ENCODE measurements at places on chromosomes 16 and 17. TPM values are rescaled to one million over a fixed set of nuclear protein-coding genes. Genes with fewer than 3 reads are reported as not detected.

GRCh38 chr16:79659344-79659743, 58.8 kb upstream of the MAF start:
- no peak for DNase-seq

DNA sequence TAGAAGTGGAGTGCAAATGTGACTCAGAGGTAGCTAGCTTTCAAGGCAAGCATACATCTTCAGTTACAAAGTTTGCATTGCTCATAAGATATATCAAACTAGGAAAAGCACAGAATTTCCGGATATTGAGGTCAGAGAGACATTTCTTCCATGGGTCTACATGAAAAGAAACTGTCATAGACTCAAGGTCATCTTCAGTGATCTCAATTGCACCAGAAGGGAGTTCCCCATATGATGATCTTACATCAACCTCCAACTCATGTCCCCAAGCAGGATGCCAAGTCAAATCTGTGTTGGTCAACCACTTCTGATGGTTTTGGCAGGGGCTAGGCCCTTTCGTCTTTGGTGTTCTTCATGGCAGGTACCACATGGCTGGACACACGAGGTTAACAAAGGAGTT, 459.9 kb upstream of the MAF start:
- no peak for DNase-seq

- DNase-seq, result peak; percentile 13
Observed at GRCh38 chr16:30185683-30186421, 2.5 kb downstream of the CORO1A start.

DNA sequence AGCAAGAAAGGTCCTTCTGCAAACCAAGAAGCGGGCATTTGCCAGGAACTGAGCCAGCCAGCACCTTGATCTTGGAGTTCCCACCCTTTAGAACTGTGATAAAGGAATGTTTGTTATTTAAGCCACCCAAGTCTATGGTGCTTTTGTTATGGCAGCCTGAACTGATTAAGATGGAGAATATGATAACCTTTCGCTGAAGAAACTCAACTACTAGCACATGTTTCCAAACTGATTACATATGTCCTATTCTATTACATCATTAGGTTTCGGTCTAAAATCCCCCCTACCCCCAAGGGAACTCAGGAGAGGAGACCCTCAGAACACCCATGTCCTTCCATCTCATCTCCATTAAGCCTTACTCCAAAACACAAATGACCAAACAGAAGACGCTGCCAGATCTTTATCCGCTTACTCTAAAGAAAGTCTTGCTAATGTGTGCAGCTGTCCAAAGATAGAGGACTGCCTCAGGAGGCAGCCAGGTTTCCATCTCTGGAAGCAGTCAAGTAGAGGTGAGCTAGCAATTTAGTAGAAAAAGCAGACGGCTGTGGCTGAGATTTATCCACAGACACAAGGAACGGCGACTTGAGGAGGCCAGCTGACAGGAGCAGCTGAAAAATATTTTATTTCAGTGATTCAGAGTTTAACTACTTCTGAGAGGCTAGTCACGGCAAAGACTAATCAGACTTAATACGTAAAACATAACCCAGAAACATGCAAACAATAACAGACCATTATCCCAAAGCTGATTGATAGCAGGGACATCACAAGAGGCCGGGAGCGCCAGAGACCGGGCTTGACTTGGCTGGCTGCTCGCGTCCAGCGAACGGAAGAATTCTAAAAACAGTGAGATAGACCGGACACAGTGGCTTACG, 611.4 kb upstream of the CDH5 start:
- peak; percentile 51 for DNase-seq

DNA sequence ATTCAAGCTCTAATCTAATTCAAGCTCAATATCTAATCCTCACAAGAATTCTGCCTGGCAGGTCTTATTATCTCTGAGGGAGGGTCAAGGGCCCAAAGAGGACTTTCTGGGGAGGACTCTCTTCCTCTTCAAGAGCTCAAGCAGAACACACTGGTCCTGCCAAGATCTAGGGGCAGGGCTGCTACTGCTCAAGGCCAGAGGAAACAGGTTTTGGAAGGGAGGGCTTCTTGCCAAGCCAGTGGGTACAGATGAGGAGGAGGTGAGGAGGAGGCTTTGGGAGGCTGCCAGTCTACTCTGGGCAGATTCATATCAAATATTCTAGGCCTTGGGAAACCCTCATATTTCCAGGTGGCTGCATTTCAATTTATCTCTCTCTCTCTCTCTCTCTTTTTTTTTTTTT, 51.8 kb upstream of the IL34 start:
- DNase-seq, result no peak

GRCh38 chr16:4612474-4612931, 2.2 kb downstream of the UBALD1 start:
- DNase-seq, result no peak

DNA sequence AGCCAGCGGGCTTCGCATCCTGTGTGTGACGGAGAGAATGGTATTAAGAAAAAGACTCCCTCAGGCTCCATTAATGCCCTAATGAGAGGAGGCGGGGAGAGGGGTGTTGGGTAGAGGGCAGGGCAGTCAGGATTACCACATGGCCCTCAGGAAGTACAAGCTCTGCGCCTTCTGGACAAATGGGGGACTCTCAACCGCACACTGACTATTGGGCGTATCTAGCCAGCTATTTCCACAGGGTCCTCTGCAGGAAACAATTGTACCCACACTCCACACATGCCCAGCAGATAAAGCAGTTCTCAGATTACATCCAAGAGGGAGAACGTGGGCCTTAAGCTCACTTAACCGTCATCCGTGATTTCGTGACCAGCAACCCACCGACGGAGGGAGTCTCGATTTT, 14.7 kb downstream of the NXN start:
- no peak for DNase-seq

DNA sequence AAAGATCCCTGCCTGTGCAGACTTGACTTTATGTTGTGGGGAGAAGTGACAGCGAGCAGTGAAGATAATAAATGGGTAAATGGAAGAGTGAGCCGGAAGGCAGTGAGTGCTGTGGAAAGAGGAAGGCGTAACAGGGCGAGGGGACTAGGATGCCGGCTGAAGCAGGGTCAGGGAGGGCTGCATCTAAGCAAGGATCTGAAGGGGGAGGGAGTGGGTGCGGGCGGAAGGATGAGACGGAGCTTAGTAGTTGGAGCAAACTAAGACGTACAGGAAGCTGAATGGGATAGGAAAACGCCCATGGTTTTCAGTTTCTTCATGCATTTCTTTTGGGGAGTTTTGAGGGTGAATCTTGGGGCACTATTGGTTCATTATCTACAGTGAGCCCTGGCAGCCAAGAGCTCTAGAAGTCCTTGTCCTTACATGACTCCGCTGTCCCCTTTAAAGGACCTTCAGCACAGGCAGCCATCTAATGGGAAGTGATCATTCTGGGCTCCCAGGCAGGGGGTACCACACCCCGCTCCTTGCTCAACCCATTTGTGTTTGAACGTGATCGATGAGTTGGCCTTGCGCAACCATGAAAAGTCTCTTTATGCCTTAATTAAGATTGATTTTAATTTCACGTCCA, 10.4 kb upstream of the NAT9 start:
- no peak for DNase-seq

- no peak for DNase-seq
Observed at GRCh38 chr16:49345829-49346228, 27.8 kb upstream of the C16orf78 start.

DNA sequence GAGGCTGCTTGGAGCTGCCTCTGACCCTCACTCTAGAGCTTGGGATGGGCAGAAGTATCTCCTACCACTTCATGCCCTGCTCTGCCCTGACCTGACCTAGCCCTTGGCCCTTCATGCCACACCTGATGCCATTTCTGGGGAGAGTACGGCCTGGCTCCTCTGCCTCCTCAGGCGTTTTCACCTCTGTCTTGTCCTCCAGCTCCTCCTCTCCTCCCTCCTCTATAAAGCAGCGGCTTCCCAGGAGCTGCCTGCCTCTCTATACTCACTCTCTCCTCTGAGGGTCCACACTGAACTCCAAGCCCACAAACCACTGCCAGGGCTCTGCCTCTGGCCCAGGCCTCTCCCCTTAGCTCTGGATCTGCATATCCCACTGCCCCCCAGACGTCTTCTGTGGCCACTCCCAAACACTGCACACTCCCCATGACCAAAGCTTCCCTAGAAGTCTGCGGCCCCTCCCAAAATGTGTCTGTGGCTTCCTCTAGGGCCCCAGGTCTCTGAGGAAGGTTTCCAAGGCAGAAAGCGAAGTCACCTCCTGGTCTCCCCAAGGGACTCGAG, 52.6 kb downstream of the PITPNM3 start:
- no peak for DNase-seq

DNA sequence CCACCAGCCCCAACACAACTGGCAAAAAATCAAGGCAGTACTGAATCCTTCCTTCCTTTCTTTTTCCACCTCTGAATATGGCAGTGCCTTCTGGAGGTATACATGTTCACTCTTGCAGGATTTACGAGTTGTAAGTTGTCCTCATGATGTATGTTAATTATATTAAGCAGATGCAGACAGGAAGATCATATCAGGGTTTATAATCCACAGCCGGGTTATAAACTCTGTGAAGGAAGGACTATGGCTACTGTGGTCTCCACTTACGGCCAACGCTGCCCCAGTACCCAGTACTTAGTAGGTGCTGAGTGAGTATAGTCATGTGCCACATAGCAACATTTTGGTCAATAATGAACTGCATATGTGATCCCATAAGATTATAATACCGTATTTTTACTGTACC, 19.6 kb upstream of the IRX5 start:
- no peak for DNase-seq

DNA sequence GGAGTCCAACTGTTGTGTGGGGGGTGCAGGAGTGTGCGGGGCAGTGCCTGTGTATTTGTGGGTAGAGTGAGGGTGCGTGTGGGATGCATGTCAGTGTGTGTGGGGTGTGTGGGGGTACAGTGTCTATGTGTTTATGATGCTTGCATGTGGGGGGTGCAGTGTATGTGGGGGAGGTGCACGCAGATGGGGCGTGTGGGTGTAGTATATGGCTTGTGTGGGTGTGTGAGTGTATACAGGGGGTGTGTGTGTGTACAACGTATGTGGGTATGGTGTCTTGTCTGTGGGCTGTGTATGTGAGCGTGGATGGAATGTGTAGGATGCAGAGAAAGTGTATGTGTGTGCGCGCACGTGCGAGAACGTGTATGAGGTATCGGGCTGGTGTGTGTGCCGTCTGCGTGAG, 160.4 kb downstream of the ZFHX3 start:
- DNase-seq, result no peak

GRCh38 chr16:23564575-23565363, 7.2 kb downstream of the UBFD1 start:
- DNase-seq, result peak; percentile 29

DNA sequence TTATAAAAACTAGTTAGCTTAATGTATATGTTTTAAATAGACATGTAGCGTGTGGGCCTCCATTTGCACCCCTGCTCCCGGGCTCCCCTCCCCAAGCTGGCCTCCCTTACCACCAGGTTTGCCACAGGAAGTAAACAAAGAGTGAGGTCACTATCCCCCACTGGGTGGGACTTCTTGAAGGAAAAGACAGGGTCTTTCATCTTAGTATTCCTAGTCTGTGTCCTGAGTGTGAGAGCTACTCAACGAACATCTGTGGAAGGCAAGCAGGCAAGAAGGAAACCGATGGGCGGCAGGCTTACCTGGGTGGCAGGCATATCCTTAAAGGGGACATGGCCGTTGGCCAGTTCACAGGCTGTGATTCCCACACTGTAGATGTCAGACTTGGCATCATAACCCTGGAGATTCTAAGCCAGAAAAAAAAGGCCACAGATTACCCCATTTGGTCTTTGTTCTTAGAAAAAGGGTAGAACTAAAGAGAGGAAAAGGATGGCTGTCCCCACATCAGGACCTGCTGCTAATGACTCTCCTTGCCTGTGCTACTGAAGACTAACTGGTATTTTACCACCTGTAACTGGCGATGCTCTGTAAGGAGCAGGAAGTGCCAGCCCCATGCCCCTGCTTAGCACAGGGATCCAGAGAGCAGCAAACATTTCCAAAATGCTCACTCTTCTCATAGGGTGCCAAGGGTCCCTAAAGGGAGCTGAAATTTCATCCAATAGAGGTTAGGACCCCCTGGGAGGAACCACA, 6.6 kb upstream of the LIMD2 start:
- no peak for DNase-seq

DNA sequence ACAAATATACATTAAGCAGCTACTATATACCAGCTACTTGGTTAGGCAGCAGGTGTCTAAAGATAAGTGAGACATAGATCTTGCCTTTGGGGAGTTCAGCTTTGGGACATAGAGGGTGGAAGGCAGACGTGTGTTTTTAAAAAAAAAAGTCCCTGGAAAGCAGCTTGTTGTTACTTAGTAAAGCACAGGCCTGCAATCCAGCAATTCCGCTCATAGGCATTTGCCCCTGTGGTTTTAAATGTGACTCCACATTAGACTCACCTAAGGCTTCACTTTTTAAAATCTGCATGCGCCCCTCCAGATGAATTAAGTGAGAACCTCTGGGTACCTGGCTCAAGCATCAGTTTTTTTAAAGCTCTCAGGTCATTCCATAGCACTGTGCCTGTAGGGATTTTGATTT, 7.2 kb upstream of the MLYCD start:
- no peak for DNase-seq

- DNase-seq, result no peak
Observed at GRCh38 chr17:80826346-80826954, 165.2 kb upstream of the CHMP6 start.

DNA sequence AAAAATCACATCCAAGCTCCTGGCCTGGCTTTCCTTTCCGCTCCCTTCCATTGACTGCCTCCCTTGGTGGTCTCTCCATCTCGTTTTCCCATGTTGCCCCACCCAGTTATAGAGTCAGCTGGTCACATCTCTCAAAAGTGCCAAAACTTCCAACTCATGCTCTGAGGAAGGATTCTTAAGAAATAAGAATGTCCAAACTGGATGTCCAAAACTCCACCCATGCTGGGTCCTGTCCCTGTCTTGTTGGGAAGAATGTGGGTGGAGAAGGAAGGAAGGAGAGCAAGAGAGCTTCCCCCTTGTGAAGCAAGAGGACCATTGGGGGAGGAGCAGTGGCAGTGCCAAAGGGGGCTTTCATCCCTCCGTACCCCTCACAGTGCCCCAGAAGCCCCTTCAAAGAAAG, 44.6 kb upstream of the MAP3K14 start:
- no peak for DNase-seq

SMTNL2 gene
- total RNA-seq, result 0.10 TPM

IL17C gene
- not detected for total RNA-seq

PRR35 gene
- 12.5 TPM for total RNA-seq

CLDN9 gene
- 0.36 TPM for total RNA-seq

SOX9 gene
- 2.4 TPM for total RNA-seq

ANKRD40CL gene
- total RNA-seq, result not detected

ITGAX gene
- not detected for total RNA-seq

ARHGDIG gene
- total RNA-seq, result 0.48 TPM

ANKS3 gene
- total RNA-seq, result 16.8 TPM

TBC1D3G gene
- total RNA-seq, result not detected

SNF8 gene
- 113 TPM for total RNA-seq

DHRS7C gene
- not detected for total RNA-seq

TP53TG3B gene
- not detected for total RNA-seq

Measured in myocyte (in vitro differentiated cells).